ENCODE measurements at places on chromosomes 3 and 15.

GRCh38 chr15:75198560-75199356 lies 2.9 kb upstream of the C15orf39 start:
- DNase-seq = no peak

- DNase-seq = no peak
Observed at GRCh38 chr3:186515125-186515524, 29.1 kb downstream of the CRYGS start.

- DNase-seq = no peak
Observed at GRCh38 chr3:47016934-47017435, 37.5 kb downstream of the NBEAL2 start.

DNA sequence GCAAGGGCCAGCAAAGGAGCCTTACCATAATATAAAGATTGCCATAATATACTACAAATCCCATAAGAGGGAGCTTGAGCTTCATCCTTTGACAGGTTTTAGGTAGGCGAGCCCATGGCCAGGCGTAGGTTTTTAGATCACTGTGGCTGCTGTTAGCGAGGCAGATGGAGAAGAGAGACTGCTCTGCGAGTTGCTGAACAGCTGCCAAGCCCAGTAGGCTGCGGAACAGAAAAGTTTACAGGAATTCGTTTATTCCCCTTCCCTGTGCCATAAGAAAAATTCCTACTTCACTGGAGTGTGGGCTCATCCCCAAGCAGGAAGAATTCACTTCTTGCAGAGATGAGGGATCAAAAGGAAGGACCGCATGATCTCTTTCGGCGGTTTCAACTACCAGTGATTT lies 30.5 kb downstream of the TMED3 start:
- no peak for DNase-seq

- DNase-seq = no peak
Observed at GRCh38 chr3:128322030-128323022, 144.4 kb downstream of the DNAJB8 start.

DNA sequence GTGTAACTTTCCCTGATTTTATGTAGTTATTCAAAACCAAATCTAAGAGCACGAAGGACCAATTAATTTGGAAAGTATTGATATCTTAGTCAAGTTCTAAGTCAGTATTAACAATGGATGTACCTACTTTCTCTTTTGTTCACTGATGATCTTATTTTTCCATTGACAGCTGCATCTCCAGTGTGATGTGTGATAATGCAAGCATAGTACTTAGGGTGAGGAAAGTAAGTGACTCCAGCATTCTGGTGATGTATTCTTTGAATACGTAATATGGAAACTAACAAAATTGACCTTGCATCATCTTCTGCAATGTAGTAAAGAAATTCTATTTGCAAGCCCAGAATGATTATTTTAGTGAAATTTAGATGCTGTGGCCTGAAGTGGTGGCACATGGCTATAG lies 22.4 kb downstream of the FBXW12 start:
- DNase-seq = no peak

- no peak for DNase-seq
Observed at GRCh38 chr3:94036909-94037507, 8.6 kb upstream of the STX19 start.

DNA sequence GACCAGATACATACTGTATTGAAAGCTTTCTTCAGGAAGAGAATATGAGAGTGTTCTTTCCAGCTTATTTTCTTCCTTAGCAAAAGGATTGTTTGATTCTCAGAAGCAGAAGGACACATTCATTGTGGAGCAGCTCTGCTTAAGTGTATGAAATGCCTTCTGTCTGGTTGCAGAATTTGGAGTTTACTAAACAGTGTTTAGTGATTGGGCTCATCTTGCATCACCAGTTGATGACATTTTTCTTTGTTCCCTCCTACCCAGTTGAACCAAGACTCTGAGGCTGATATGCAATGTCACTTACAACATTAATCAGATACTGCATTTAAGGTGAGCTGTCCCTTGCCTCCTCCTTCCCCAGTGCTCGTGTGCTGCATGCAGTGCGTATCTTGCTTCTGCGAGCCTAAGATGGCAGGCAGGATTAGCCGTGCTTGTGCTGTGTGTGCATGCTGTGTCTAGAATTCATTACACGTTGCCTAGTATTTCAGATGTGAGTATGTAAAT lies 18.4 kb downstream of the ZBTB38 start:
- DNase-seq = no peak

- DNase-seq = no peak
Observed at GRCh38 chr15:60057554-60057953, 53.4 kb downstream of the FOXB1 start.

DNA sequence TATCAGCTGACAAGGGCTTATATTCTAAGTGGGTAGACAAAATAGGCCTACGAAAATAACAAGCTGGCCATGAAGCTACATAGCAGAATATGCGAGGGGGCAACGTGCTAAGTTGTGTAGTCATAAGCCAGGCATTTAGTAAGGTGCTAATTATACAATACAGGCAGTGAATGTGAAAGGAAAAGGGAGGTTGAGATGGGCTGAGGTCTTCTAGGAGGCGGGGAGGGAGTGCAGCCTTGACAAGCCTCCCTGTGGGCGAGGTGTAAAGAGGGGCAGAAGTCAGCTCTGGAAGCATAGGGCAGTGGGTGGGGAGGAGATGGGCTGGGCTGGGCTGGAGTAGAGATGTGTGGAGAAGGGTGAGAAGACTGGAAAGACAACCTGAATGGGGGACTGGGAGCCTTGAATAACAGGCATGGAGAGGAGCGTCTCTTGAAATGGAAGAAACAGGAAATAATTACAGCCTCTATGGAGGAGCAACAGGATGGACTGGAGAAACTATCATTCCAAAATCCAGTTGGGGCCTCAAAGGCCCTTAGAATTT lies 1.2 kb downstream of the TIGIT start:
- no peak for DNase-seq

- no peak for DNase-seq
Observed at GRCh38 chr3:161905520-161906132, 409.0 kb downstream of the OTOL1 start.

Measured in kidney (tissue), 22 donors.